ENCODE measurements at places on chromosomes 11 and 22.

GRCh38 chr11:71086687-71087258 lies 165.6 kb downstream of the SHANK2 start:
- DNase-seq = no peak

DNA sequence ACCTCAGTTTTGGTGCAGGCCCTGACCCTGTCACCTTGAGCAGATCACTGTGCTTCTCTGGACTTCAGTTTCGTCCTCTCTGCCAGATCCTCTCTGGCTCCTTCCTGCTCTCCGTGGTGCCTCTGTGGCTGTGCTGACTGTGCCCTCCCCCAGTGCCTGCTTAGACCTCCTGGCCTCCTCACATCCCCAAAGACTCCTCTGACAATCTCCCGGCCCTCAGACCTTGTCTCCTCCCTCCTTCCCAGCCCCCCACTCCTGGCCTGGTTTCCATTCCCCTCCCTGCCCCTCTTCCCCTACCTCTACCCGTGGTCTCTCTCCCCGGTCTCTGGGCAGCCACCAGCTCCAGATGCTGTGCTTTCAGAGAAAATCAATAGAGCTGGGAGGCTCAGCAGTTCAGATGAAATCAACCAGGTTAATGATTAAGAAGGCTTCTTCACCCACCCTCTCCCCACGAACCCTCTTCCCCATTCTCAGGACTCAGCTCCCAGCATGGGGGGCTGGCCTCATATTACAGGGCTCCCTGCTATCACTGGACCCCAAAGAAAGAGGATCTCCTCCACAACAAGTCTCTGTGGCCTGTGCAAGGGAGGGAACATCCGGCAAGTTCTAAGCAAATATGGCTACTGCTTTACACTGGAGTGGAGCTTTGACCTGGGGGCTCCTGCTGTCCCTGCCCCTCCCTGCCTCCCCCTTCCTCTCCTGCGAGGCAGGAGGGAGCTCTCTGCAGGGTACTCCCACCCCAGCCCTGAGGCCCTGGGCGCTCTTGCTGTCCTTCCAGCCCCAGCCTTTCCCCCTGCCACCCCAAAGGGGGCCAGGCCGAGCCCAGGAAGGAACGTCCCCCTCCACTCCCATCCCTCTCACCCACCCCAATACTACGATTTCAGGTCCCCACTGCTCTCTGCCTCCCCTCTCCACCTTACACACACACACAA lies 8.5 kb downstream of the BACE1-AS start:
- DNase-seq = no peak

- no peak for DNase-seq
These were observed 49.2 kb upstream of the SLC25A18 start for GRCh38 chr22:17514084-17514483.

- DNase-seq = peak; percentile 36
These were observed 89.9 kb downstream of the FAT3 start for GRCh38 chr11:92314499-92314898.

DNA sequence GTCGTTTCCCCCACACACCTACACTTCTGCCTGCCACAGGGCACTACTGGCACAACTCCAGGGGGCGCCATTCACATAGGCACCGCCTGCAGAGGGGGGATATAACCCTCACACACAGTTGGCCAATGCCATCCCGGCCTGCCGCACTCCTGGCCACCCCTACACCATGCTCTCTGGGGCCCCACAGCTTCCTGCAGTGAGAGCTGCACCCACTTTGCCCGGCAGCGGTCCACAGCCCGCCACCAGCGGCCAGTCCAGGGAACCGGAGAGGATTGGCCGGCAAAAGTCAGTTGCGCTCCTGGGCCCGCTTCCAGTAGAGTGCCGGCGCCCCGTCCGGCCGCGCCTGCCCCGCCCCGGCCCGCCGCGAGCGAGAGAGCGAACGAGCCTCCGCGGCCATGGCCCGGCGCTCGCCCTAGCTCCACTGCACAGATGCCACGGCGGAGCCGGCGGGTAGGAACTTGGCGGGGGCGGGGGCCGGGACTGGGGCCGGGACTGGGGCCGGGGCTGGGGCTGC lies 25.6 kb upstream of the SUSD2 start:
- DNase-seq = no peak

- no peak for DNase-seq
These were observed 23.1 kb upstream of the LDHA start for GRCh38 chr11:18371279-18371678.

GRCh38 chr11:36056160-36056751 lies 112.4 kb downstream of the LDLRAD3 start:
- no peak for DNase-seq

- DNase-seq = no peak
These were observed 2.4 kb upstream of the HINFP start for GRCh38 chr11:119118946-119119345.

- no peak for DNase-seq
These were observed 7.3 kb downstream of the CACNA1I start for GRCh38 chr22:39577900-39578299.

DNA sequence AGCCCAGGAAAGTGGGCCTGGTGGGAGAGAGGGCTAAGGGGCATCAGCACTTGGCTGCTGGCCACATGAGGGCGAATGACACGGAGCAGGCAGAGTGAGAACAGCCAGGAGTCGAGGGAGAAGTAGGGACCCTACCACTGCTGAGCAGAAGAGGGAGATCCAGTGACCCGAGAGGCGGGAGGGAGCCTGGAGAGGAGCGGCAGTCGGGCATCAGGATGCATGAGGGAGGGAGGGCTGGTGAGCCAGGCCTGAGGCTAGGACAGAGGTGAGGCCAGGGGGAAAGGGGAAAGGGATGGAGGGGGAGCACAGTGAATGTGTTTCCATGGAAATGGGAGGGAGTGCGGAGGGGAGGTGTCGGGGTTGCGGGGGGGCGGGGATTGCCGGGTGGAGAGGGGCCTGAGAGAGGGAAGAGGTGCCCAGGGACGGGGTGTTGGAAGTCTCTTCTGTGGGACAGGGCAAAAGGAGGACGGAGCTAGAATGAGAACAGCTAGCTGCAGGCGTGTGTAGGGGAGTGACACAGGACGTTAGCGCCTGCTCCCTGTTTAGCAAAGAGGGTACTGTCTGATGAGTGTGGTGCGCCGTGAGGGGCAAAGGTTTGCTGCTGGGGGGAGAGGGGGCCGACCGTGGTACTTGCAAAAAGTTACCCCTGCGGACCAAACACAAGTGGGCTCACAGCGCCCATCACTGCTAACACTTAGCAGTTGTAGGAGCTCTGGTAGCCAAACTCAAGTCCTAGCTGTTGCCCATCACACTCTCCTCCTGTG lies 37.1 kb upstream of the WNT11 start:
- DNase-seq = no peak

DNA sequence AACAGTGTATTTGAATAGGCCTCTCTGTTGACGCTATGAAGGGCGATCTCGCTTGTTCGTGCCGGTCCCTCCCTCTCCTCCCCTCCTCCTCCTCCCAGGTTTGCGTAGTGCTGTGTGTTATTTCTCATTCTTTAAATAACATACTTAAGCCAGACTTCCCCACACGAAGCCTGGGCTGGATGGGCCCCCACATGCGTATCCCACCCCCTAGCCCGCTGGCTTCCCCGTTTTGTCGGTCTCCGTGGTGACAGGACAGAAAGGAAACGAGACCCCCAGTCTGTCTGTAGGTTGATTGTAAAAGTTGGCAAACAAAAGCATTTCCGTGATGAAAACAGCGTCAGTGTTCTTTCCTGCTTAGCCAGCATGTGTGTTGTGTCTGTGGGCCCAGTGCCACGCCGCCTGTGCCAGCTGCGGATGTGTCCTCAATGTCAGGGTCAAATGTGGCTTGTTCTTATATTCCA lies 27.3 kb downstream of the FAM118A start:
- no peak for DNase-seq

DNA sequence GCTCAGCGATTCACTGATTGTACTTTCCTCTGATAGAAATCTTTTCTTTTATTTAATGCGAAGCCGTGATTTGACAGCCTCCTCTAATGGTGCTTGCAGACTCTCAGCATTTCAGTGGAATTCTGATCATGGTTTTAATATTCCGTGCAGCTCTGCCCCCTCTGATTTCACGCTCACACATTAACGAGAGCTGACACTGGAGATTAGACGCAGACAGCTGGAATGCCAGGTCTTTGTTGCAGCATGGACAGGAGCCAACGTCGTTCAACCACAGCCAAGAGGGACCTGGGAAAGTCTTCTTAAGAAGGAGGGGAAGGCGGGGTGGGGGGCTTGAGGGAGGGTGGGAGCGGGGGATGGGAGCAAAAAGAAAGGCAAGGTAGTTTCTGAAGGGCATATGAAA lies 186.4 kb downstream of the BLID start:
- peak; percentile 68 for DNase-seq

DNA sequence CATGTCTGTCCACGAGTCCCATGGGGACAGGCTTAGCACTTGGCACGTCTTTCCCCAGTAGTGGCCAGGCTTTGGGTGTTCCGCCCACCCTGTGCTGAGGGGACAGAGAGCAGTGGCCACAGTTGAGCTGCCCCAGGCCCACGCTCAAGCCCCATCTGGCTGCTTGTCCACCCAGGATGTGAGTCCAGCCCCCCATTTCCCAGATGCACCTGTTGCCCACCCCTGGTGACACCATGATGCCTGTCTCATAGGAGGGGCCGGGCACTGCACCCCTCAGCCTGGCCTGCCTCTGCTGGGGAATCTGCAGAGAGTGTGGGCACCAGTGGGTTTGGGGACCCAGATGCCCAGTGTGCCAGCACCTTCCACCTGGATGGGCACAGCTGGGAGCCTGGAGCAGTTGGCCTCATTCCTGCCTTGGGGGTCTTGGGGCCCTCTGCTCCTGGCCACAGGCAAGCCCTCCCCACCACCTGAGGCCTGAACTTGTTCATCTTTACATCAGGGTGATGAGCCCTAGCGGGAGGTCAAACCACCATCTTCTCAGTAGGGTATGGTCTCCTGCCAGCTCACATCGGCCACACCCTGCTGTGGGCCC lies 5.7 kb downstream of the SIGIRR start:
- no peak for DNase-seq

DNA sequence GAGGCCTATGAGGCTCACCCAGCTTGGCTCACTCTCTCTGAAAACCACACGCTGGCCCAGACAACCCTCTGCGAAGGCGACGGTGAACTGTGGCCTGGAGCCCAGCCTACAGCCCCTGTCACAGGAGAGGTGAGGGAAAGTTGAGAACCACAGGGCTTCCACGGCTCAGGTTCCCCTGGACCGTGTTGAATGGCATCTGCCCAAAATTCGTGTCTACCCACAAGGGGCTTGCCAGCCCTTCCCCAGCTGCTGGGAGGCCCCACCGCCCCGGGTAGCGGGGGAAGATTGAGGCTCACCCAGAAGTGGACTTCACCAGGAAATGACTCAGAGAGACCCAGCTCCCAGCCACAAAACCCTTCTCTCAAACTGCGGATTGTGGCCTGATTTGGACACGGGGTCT lies 197.1 kb downstream of the CTTN start:
- peak; percentile 46 for DNase-seq

DNA sequence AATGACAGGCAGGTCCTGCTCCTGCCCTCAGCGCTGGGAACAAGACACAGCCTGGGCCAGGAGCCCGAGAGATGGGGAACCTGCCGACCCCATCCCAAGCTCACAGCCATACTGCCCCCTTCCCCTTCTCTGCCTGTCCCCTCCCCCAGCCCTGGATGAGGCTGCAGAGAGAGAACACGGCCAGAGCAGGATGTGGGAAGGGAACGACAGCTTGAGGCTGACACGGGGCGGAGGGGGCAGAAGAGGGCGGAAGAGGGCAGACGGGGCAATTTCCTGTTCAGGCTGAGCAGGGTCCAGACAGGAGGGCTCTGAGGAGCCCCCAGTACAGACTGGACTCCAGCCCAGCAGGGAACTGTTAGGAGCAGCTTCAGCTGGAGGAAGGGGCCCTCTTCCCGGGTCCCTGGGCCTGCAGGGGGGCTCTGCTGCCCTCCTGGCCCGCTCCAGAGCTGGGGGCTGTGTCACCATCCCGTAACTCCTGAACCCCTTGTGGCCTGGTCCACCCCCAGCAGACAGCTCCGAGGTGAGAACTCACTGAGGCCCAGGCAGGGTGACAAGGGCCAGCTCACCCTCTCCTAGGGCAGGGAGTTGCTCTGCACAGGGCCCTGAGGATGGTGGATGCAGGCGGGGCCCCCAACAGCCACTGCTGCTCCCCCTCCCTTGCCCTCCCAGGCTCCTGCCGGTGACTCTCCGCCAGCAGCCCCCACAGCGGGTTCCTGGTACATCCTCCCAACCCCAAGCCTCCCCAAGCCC lies 5.7 kb downstream of the CTSD start:
- no peak for DNase-seq

DNA sequence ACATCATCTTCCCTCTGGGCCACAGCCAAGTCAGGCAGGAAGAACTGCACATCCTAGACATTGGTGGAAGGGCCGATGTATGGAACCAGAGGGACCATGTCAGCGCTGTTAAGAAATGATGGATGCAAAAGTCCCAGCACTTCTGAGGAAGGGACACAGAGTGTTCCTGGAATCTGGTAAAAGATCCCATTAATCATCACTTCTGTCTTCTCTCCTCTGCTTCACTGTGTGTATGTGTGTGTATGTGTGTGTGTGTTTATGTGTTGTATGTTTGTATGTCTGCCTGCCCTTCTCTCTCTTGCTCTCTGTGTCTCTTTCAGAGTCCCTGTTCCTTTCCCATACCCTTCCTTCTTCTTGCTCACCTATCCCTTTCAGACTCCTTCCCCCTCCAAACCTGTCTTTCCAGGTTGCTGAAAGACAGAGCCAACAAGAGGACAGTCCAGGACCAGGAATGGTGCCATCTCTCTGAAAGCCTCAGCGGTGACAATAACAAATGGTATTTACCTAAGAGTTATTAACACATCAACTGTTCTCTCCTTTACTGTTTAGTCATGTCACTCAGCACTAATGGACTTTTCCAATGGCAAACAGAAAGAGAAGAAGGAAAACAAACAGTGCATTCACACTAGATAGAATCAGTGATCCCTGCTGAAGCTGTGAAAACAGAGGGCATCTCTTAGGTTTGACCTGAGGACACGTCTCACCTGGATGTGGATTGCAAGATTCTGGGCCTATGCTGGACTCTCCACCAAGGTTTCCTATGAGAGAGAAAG lies 47.1 kb downstream of the EHF start:
- DNase-seq = no peak

DNA sequence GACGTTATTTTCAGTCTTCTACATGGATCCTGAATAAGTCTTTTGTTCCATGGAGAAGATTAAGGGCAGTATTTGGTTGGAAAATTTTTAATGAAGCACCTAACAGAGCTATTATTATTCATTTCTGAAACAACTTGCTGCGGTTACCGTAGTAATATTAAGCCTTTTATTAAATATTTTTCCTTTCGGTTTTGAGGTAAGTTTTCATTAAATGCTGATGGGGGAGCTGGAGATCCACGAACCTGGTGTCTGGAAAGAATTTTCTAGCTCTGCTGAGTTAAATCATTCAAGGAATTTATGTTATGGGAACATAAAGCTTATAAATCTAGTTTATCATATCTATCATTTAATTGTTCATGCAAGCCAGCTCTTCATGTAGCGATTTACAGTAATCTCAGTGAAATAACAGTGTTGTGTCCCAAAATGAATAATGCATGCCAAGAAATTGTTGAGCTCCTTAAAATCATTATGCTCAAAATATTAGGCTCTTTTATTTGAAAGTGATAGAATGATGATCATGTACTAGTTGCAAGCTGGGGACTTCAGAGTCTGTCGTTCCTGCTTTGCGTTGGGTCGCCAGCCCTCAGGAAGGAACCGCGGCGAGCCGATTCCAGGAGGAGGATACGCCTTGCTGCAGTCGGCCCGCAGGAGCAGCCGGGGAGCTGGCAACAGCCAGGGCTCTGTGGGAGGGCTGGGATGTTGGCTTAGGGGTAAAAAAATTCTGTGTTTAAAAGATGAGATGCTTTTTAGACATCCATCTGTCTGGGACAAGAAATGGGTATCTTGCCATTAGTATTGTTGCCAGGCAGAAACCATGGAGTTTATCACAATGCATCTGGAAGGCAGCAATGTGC lies 83.1 kb downstream of the TBC1D22A start:
- peak; percentile 67 for DNase-seq

GRCh38 chr11:124339396-124340141 lies 19.6 kb upstream of the OR8D2 start:
- no peak for DNase-seq
